ENCODE measurements at places on chromosomes 1 and 21.

DNA sequence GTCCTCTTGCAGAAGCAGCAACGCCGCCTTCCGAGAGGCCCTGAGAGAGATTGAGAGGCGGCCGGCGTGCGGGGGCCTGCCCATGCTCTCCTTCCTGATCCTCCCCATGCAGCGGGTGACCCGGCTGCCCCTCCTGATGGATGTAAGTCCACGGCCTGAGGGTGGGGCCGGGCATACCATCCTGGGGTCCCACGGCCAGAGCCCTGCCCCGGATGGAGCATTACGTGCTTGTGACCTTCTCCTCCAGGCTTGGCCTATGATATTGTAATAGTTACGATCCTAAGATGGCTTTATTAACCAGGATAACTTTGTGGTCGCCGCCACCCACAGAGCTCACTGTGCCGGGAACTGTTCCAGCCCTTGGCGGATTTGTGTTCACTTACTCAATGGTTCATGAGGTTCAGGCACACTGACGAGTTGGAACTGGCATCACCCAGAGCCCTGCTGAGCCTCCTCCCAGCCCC lies 18.9 kb downstream of the ARHGEF16 start:
- DNase-seq, result no peak

DNA sequence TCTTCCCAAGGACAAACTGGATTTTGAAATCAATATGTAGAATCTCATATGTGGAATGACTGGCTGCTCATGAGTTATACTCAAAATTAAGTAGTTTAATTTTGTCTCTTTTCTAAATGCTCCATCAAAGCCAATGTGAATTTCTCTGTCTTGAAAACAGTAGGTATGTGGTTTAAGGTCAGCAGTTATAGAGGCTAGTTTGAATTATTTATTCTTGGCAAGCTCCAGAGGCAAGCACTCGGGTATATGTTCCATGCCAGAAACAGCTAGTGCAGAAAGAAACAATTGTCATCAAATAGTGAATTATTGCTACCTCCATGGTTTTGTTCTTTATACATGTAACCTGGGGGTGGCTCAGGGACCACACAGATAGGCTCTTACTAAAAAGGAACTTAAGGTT lies 63.5 kb downstream of the LRIG2 start:
- no peak for DNase-seq

DNA sequence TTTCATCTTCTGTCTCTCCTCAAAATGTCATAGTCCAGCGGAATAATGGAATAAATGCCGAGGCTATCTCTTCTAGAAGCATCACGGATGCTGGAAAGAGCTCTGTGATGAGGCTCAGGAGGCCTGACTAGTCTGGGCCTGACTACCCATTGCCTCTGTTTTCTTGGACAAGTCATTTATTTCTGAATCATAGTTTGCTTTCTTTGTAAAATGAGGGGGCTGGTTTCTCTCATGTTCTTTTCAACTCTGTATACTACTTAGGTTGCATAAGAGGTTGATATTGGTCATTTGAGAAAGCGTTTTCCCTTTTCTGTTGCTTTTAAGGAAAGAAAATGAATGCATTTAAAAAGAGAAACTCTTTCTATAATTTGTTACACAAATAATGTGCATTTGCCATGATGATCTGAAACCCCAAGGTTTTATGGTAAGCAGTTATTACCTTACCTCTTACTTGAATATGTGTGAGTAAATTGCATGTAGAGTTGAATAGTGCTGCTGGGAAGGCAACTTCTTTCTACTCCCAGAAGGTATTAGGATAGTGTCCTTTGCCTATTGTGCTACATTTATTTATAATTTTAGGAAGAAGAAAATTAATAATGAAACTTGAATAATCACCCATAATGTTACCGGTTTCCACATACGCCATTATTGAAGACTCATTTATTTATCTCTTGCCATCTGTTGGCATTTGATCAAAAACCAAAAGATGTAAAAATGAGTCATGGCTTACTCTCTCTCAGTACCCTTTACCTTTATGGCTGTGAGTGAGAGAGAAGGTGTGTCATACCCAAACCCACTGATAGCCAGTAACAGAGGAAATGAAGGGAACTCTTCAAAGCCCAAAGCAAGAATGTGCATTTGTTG lies 179.1 kb downstream of the FASLG start:
- no peak for DNase-seq

DNA sequence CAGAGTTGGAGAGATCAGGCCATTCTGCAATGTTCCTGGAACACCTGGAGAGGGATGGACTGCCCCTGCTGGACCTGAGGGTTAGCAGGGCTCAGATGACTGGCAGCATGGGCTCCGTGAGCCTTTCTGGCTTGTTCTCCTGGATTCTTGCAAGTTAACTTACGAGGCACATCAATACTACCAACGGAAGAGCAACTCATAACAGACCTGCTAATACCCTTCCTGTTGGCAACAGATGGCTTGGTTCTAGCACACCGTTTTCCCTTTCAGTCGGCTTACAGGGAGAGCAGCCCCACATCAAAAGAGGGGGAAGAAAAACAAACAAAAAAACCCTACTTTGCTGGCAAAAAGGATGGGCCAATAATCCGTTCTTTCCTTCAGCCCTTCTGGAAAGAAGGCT lies 47.9 kb downstream of the SLC66A1 start:
- no peak for DNase-seq

DNA sequence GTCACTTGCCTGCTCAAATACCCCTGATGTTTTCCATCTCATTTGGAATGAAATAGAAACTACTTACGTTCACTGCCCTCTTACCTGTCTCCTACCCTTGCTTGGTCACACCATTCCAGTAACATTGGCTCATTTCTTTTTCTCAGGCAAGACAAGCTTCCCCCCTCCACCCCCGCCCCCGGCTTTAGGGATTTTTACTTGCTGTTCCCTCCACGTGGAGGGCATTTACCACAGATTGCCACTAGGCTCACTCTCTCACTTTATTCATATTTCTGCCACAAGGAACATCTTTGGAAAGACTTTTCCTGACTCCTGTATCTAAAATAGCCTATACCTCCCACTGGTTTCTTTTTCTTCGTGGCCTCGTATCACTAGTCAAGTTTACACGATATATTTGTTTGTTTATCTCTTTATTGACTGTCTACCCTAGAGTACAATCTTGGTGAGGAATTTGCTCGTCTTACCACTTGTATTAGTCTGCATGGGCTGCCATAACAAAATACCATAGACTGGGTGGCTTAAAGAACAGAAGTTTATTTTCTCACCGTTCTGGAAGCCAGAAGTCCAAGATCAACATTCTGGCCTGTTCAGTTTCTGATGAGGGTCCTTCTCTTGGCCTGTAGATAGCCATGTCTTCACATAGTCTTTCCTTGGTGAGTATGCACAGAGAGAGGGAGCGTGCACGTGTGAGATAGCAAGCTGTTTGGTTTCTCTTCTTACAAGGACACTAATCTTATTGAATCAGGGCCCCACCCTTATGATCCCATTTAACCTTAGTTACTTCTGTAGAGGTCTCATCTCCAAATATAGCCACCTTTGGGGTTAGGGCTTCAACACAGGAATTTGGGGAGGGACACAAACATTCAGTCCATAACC lies 126.2 kb downstream of the NRDC start:
- DNase-seq, result no peak

- DNase-seq, result no peak
Observed at GRCh38 chr1:9086045-9086444, 16.6 kb upstream of the SLC2A5 start.

- DNase-seq, result no peak
Observed at GRCh38 chr1:31849653-31850052, 33.8 kb upstream of the SPOCD1 start.

DNA sequence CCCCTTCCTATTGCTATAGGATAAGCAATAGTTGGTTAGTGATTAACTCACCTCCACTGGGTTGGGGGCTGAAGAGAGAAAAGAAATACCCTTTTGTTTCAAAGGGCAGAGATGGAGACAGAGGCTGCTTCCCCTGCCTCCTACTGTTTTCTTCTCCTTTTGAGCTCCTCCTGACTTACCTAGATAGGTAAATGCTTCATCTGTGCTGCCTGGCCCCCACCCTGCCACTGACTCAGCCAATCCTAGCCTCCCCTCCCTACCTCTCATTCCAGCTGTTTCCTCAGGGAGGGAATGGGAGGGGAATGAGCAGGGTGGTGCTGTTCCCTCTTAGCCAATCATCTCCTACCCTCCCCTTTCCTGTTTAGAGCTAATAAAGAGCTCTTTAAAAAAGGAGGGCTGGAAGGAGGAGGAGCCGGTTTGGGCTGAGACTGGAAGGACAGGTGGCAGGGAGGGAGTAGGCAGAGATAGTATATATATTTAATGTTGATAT lies at the start of gene C1orf116:
TSS of gene C1orf116 (minus strand) at position 229 of the 490 bp plus-strand sequence. CDS start 5,158 bp downstream, outside the sequence.
- DNase-seq, result no peak

DNA sequence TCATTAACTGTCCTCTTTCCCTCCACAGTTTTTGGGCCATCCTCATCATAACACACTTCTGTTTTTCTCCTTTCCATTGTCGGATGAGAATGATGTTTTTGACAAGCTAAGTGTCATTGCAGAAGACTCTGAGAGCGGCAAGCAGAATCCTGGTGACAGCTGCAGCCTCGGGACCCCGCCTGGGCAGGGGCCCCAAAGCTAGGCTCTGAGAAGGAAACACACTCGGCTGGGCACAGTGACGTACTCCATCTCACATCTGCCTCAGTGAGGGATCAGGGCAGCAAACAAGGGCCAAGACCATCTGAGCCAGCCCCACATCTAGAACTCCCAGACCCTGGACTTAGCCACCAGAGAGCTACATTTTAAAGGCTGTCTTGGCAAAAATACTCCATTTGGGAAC lies 28.6 kb upstream of the IFNAR1 start:
- DNase-seq, result peak; percentile 50

DNA sequence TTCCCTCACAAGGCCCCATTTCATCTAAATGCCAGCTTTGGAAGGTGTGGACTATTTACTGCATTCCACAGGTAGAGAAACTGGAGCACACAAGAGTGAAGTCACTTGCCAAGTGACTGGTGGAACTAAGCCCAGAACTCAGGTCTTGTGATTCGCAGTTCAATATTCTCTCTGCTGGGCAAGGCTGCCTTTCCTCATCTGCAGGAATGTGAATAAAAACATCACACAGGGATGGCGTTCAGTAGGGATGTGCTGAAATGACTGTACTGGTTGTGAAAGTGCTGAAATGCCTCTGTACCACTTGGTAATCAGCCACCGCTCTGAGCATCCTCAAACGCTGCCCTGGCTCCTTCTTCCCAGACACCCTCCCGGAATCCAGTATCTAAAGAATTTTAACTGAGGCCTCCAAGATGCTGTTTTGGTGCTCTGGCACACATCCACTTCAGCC lies 145.6 kb downstream of the HIVEP3 start:
- no peak for DNase-seq

DNA sequence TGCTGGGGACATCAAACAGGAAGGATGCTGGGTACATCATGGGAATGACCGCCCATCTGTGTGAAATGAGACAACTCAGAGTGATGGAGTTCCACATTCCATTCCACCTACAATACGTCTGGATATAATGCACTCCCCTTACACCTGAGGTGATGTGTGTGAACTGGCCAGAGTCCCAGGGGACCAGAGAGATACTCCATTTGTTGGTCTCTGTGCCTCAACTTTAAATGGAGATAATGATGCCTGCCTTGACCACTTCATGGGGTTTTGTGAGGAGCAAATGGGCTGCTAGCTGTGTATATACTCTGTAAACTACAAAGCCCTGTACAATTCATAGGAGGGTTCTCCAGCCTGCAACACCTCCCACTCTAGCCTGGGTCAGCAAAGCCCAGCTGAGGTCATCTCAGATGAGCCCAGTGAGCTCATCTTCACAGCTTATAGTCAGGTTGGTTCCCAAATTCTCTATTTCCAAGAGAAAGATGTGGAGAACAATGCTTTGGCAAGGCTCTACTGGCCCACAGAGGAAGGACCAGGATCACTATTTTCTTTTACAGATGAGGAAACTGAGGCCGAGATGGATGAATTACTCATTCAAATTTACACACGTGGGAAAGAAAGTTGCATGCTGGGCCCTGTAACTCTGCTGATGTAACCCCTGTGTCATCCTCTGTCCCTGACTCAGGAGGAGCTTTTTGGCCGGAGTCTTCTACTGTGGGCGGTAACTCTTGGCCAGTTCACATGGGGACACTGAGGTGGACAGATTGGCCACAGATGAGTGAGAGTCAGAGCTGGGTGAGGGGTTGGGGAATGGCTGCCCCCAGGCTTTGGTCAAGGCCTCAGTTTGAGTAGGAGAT lies 105.6 kb upstream of the GCLM start:
- no peak for DNase-seq

DNA sequence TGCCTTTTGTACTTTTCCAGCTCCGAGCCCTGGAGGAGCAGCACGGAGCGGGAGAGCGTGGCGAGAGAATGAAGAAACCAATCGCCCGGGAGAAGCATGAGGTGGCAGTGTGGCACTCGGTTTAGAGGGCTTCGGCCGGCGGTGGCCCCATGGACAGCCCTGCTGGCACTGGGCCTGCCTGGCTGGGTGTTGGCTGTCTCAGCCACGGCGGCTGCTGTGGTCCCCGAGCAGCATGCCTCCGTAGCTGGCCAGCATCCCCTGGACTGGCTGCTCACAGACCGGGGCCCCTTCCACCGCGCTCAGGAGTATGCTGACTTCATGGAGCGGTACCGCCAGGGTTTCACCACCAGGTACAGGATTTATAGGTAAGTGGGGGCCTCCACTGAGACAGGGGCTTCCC lies 59.0 kb downstream of the BRINP2 start:
- no peak for DNase-seq

GRCh38 chr1:241048622-241049021 lies 308.4 kb downstream of the RGS7 start:
- no peak for DNase-seq

GRCh38 chr21:38170283-38170682 lies 86.5 kb upstream of the KCNJ15 start:
- DNase-seq, result no peak

- no peak for DNase-seq
Observed at GRCh38 chr1:225849925-225850324, 32.3 kb downstream of the TMEM63A start.

DNA sequence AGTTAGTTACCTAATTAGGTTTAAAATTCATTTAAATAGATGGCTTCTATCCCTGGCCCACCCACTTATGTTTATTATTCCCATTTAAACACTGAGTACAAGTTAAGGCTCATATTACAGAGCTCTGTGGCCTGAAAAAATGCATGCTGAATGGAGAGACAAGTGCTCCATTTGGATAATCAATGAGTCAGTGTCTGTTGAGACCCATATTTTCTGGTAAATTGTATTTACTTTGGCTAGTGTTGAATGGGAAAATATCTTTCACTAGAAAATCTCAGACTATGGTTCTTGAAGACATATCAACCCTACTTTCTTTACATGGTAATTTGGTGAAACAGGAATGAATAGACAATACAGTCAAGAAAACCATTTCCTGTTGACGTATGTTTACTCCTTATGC lies 356.0 kb downstream of the S1PR1 start:
- no peak for DNase-seq

- DNase-seq, result no peak
Observed at GRCh38 chr1:167663002-167663772, 33.2 kb downstream of the RCSD1 start.

DNA sequence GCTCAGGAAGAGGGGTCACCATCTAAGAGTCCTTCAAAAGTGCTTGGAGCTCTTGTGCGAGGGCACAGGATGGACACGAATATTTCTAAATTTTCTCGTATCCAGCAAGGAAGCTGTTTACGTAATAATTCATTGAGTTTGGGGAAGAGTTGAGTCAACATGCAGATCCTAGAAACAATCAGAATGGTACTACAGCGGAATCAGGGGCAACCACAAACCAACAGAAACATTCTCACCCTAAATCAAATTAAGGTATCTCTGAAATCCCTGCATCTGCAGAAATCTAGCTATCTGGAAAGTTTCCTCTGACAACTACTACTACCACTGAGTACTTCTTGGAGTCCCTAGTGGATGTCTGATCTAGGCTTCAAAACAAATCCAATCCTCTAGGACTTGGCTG lies 352.4 kb downstream of the LTN1 start:
- DNase-seq, result no peak

Measured in memory B cell (primary cell).